Esophagus squamous epithelium (tissue), 5 donors: ENCODE measurements at places on chromosomes 2 and 18. TPM values are rescaled to one million over a fixed set of nuclear protein-coding genes. Genes with fewer than 3 reads are reported as not detected.

WDR75 gene
- 31.6 TPM for total RNA-seq

GRCh38 chr18:52750995-52751394 is 411.0 kb downstream of the DCC start:
- H3K27me3 ChIP-seq, result no peaks in the 10 kb centered on the region
- H3K4me1 ChIP-seq, result no peaks in the 10 kb centered on the region
- DNase-seq, result no peak
- H3K4me3 ChIP-seq, result no peak overlapping the region
- no peaks in the 10 kb centered on the region for H3K36me3 ChIP-seq
- no peak overlapping the region for H3K27ac ChIP-seq

GRCh38 chr2:133166031-133166430 is 402.2 kb downstream of the NCKAP5 start:
- no peak for DNase-seq
- no peaks in the 10 kb centered on the region for H3K4me1 ChIP-seq
- H3K4me3 ChIP-seq, result no peak overlapping the region
- H3K36me3 ChIP-seq, result no peaks in the 10 kb centered on the region
- H3K27ac ChIP-seq, result no peak overlapping the region

SCN9A gene
- 1.1 TPM for total RNA-seq

- no peaks in the 10 kb centered on the region for H3K4me1 ChIP-seq
- DNase-seq, result no peak
- no peak overlapping the region for H3K27ac ChIP-seq
These were observed 636.2 kb downstream of the NRXN1 start for GRCh38 chr2:50395605-50396297.

FSHR gene
- total RNA-seq, result not detected

DNA sequence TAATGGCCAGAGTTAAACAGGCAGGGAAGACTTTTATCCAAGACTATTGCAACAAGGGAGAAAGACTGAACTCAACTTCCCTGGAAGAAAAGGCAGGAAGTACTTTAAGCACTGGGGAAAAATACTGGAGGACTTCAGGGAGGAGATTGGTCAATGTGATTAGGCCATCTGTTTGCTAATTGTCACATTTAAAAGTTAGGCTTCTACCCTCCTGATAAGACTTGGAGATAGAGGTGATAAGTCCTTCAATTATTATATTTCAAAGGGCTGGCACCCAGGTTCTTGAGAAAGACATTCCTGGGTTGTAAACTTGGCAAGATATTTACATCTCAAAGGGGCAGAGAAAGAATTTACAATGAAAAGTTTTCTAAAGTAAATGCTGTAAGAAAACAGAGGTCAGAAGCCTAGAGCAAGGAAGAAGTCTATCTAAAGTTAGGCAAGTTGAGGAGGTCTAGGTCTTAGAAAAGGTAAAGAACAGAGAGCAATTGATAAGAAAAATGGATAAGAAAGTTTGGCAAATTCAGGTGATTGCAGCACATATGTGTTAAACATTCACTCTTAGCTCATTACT is 48.4 kb downstream of the DTNA start:
- H3K4me3 ChIP-seq, result no peak overlapping the region
- no peak for DNase-seq
- no peaks in the 10 kb centered on the region for H3K36me3 ChIP-seq
- no peak overlapping the region for H3K27ac ChIP-seq

- H3K4me1 ChIP-seq, result no peaks in the 10 kb centered on the region
- H3K27ac ChIP-seq, result no peak overlapping the region
- no peaks in the 10 kb centered on the region for H3K36me3 ChIP-seq
- H3K4me3 ChIP-seq, result no peak overlapping the region
These were observed 25.4 kb downstream of the CHRNA1 start for GRCh38 chr2:174738841-174739240.

IL18RAP gene
- 3.4 TPM for total RNA-seq

DNA sequence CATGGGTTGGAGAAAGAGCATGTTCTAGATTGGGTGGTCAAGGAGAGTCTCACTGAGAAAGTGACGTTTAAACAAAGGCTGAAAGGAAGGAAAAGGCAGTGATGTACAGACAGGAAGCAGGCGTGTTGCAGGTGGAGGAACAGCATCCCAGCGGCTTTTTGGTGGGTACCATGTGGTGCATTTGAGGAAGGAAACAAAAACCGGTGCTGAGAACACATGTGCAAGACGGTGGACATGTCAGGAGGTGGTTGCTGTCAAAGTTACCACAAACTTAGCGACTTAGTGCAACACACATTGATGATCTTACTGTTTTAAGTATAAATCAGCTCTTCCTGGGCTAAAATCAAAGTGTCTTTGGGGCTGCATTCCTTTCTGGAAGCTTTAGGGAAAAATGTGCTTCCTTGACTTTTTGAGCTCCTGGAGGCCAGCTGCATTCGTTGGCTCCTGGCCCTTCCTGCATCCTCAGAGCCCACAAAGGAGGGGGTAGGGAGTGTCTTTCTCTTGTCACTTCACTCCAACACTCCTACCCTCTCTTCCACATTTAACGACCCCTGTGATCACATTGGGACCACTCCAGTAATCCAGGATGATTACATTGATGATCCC is 380.6 kb downstream of the FBXO15 start:
- H3K4me3 ChIP-seq, result no peak overlapping the region
- H3K4me1 ChIP-seq, result no peaks in the 10 kb centered on the region
- H3K27ac ChIP-seq, result no peak overlapping the region
- DNase-seq, result no peak

- no peak overlapping the region for H3K27ac ChIP-seq
- DNase-seq, result no peak
- peaks cover 5% of the 10 kb centered on the region for H3K4me1 ChIP-seq
- no peaks in the 10 kb centered on the region for H3K27me3 ChIP-seq
- H3K36me3 ChIP-seq, result peaks cover 9% of the 10 kb centered on the region
- H3K4me3 ChIP-seq, result no peak overlapping the region
These were observed 159.8 kb downstream of the PKP4 start for GRCh38 chr2:158616480-158617000.

GRCh38 chr2:16303761-16304160 is 361.9 kb downstream of the CYRIA start:
- no peak overlapping the region for H3K27ac ChIP-seq
- H3K36me3 ChIP-seq, result no peaks in the 10 kb centered on the region
- H3K4me3 ChIP-seq, result no peak overlapping the region
- no peak for DNase-seq

GRCh38 chr2:72040629-72041571 is 106.8 kb downstream of the CYP26B1 start:
- no peak for DNase-seq
- H3K27ac ChIP-seq, result no peak overlapping the region
- H3K4me3 ChIP-seq, result no peak overlapping the region
- H3K27me3 ChIP-seq, result no peaks in the 10 kb centered on the region
- H3K36me3 ChIP-seq, result no peaks in the 10 kb centered on the region

- no peak overlapping the region for H3K27ac ChIP-seq
- no peaks in the 10 kb centered on the region for H3K36me3 ChIP-seq
- H3K4me1 ChIP-seq, result peaks cover 12% of the 10 kb centered on the region
- no peak for DNase-seq
- no peaks in the 10 kb centered on the region for H3K27me3 ChIP-seq
- no peak overlapping the region for H3K4me3 ChIP-seq
These were observed 41.8 kb upstream of the ATG16L1 start for GRCh38 chr2:233209533-233210171.

GRCh38 chr18:57776767-57777166 is 26.3 kb downstream of the ATP8B1 start:
- H3K36me3 ChIP-seq, result no peaks in the 10 kb centered on the region
- DNase-seq, result no peak
- H3K4me1 ChIP-seq, result peaks cover 100% of the 10 kb centered on the region
- peak overlapping the region; percentile 91 for H3K27ac ChIP-seq

- no peak overlapping the region for H3K27ac ChIP-seq
- H3K36me3 ChIP-seq, result no peaks in the 10 kb centered on the region
- no peak for DNase-seq
- H3K27me3 ChIP-seq, result no peaks in the 10 kb centered on the region
These were observed 97.1 kb downstream of the AQP4 start for GRCh38 chr18:26768385-26768784.
